ENCODE measurements at places on chromosomes 6 and 20.

DNA sequence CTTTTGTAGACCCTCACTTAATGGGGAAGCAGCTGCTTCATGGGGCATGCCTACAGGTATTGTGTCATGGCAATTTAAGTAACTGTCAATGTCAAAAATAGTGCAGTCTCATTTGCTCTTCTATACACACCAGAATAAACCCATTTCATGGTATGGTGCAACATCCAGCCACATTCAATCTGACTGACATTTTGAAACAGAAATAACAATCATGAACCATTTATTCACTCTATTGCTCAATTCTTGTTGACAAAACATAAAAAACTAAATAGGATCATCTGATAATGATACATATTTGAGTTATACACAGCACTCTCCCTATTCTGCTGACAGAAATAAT, 122.9 kb downstream of the MAP7 start:
- no peak for DNase-seq

DNA sequence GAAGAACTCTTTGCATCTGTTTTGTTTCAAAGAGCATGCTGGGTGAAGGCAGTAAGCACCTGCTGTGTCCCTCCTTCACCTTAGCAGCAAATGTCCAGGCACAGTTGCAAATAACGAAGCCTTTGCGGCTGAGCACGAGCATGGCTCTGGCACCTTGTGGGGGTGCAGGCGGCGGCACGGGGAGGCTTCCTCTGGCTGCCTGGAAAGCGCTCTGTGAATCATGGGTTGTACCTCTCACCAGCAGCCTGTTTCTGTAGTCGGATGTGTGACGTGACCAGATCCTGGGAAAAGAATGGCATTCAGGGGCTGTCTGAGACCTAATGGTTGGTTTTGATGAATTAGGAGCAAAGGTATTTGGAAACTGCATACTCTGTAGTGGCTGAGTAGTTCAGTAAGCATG, 144.8 kb downstream of the DTNBP1 start:
- no peak for DNase-seq

GRCh38 chr20:48688579-48688978, 139.2 kb downstream of the PREX1 start:
- DNase-seq, result no peak

DNA sequence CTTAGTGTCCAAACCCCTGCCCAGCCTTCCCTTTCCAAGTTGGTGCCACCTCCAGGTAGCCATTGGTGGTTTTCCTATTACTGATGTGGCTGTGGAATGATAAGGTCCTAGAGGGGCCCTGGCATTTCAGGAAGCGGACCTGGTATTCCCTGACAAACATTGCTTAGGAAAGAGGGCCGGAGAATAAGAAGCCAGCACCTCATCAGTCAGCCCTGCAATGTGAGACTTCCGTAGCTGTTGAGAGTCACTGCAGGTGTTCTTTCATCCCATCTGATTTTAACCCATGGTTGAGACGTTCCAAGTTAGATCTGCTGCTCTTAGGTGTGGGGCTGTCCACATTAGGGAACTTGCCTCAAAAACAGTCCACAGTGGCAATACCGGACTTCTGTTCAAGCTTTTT, 14.8 kb upstream of the NPEPL1 start:
- DNase-seq, result no peak

- DNase-seq, result no peak
Observed at GRCh38 chr6:50840112-50840810, 21.6 kb downstream of the TFAP2B start.

DNA sequence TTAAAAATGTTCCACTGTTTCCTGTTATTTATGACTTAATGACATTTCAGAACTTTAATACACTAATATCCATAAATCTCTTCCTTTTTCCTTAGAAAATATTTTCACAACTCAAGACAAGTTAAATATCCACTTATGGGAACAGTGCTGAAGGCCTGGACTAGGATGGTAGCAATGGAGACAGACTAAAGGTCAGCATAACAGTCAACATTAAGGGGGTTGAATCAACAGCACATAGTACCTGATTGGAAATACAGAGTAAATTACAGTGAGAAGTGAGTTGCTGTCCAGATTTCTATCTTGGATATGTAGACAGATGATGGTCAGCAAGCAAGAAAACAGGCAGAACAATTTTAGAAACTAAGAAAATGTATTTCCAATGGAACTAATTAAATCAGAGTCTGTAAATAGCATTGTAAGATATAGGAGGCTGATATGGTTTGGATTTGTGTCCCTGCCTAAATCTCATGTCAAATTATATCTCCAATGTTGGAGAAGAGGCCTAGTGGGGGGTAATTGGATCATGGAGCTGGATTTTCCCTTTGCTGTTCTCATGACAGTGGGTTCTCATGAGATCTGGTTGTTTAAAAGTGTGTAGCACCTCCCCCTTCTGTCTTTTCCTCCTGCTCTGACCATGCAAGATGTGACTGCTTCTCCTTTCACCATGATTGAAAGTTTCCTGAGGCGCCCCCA, 682.7 kb downstream of the MAFB start:
- no peak for DNase-seq

- DNase-seq, result no peak
Observed at GRCh38 chr6:73542891-73543290, 22.1 kb upstream of the EEF1A1 start.

DNA sequence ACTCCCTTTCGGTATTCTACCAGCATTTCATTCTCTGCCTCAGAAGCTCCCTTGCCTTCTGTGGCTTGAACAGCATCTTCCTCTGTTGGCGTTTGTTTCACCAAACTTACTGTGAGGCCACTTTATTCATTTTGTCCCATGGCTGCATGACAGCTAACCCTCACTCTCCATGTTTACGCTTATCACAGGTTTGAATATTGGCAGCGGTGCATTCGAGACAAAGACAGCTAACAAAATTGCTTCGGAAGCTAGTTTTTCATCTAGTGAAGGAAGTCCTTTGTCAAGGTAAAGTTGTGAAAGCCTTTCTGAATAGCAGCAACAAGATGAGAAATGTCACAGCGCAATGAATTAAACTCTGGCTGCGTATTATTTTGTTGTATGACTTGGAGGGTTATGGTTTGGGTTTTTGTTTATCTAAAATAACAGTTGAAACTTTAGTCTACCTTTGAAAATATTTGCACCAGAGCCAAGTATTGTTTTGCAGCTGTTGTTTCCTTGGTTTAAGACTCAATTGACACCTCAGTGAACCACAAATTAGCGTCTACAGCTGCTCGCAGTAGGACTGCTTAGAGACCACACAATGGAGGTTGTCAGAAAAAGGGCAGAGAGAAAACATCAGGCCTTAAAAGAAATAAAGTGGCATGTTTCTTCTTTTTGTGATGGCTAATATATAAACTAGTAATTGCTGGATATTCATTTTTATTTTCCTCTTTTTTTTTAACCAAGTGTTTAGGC, 70.4 kb upstream of the XRN2 start:
- no peak for DNase-seq

- no peak for DNase-seq
Observed at GRCh38 chr6:107275330-107275865, 160.1 kb upstream of the BEND3 start.

GRCh38 chr6:5866547-5867051, 140.1 kb downstream of the NRN1 start:
- DNase-seq, result no peak

GRCh38 chr6:137729866-137730629, 137.0 kb upstream of the TNFAIP3 start:
- DNase-seq, result no peak

GRCh38 chr20:10381477-10381876, 52.5 kb downstream of the MKKS start:
- no peak for DNase-seq

Data from HL-60 (cell line).